ENCODE measurements at places on chromosomes 3 and 15.
A peak's percentile ranks its signal among the peaks of the same experiment; 100 is the strongest.

DNA sequence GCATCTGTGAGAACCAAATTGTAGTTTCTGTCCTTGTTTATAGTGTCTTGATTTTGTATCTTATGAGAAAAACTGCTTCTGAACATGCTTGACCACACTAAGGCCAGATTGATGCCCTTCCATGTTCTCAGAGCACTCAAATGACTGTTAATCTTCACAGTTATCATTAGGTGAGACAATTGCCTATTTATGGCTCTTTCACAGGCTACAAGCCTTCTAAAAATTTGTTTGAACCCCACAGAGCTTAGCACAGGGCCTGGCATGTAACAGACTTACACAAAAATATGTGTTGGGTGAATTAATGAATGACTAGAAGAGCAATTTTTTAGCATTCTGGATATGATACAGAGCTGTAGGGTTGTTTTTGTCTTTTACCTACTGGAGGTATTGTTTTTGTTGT, 43.1 kb downstream of the BTLA start:
- no peak for DNase-seq

DNA sequence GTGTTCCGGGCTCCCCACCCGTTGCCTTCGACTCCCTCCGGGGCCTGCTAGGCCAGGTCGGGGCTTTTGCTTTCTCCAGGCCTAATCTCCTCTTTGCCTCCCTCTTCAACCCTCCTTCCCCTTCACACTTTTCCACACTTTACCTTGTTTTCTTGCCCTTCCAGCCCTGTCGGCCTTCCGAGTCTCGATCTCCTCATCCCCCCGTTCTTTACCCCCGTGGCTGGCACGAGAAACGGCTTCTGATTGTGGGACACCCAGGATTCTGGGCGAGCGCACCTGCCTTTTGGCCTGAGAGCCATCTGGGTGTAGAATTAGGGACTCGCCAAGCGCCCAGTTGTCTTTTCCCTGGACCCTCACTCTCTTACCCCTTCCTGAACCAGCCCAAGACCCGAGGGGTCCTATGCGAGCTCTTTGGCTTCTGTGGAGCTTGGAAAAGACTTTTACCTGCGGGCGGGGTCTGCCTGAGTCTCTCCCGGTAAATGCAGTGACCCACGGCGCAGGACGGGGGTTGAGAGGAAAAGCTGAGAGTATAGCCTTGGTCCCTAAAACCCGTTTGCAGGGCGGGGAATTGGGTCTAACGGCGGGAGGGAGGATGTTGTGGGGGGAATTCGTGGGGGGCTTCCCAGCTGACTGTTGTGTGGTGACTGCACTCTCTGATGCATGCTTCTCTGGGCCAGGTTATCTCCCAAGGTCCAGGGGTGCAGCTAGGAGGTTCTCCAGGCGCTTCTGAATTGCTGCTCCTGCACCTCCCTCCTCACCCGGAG, 5.5 kb upstream of the ONECUT1 start:
- DNase-seq, result no peak

- no peak for DNase-seq
These were observed 380.7 kb downstream of the PLOD2 start for GRCh38 chr3:145780301-145780700.

DNA sequence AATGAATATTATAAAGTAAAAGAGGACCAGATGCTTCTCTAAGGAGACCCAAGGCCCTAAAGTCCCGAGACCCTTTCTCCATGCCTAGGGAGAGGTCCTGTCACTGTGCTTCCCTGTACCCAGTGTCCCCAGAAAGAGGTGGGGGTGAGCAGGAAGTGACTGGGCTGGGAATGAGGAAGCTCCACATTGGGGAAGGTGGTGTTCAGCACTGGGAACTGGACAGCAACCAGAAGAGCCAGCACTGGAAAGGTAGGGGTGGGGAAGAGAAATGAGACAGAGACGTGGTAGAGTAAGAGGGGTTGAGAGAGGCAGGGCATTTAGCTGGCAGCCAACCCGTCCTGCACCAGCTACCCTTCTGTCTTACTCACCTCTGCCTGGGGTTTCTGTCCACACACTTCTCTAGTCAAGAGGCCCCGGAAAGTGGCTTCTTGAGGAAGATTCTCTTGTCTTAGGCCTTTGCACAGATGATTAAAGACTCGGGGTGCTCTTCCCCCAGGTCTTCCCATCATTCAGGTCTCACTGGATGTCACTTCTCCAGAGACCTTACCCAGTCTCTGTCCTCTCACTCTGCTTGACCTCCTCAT, 12.2 kb downstream of the RRP9 start:
- peak; percentile 7 for DNase-seq

DNA sequence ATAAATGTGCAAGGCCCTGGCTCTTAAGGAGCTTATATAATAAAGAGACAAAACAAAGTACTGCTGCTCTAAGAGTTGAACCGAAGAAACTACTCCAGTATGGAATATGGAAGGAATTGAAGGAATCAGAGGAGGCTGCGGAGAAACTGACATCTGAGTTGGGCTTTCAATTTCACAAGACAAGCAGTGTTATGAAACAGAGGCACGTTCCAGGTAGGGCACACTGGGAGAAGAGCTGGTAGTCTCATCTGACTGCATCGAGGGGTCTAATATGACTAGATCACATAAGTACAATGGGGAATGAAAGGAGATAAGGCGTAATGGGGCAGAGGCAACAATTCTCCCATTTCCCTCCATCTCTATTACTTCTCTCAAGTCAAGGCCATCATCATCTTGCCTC, 68.3 kb upstream of the CDAN1 start:
- DNase-seq, result no peak

DNA sequence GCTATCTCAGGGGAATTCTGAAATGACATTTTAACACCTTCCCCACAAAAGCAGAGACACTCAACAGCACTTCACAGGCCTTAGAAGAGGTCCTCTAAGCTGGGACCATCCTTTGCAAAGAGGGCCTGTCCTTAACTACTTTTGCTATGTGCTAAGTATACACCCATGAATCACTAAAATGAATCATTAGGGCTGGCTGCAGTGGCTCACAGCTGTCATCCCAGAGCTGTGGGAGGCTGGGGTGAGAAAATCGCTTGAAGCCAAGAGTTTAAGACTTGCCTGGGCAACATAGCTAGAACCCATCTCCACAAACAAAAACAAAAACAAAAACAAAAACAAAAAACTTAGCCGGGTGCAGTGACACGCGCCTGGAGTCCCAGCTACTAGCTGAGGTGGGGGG, 53.9 kb upstream of the MELTF start:
- peak; percentile 90 for DNase-seq

DNA sequence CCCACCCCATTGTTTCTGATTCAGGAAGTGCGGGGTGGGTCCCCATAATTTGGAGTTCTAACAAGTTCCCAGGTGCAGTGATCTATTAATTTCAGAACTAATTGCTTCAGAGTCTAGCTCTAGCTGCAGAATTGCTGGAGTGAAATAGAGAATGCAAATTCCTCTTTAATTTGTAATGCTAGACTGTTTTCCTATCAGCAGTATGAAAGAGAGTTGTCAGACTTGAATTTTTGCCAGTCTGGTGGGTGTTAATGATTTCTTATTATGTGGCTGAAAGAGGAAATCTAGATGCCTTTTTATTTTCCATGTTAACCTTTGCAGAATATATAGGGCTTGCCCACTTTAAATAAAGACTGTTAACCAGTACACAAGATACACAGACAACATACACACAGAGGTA, 23.7 kb downstream of the APH1B start:
- DNase-seq, result no peak

- no peak for DNase-seq
These were observed 41.0 kb downstream of the SLCO2A1 start for GRCh38 chr3:133988631-133989161.

DNA sequence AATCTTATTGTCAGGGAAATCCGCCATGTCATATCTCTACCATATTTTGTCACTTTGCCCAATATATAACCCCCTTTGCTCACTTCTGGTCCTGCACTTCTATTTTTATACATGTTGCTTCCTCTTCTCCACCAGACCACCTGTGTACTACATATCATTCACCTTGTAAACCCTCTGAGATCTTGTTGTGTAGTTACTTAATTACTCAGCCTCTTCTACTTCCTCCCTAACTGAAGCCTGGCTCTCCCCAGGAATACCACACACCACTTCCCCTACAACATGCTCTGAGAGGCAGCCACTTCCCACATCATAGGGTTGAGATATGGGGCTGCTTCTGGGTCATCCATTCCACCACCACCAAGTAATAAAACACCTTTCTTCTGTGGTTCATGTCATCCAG, 10.0 kb downstream of the HEXA start:
- DNase-seq, result no peak

DNA sequence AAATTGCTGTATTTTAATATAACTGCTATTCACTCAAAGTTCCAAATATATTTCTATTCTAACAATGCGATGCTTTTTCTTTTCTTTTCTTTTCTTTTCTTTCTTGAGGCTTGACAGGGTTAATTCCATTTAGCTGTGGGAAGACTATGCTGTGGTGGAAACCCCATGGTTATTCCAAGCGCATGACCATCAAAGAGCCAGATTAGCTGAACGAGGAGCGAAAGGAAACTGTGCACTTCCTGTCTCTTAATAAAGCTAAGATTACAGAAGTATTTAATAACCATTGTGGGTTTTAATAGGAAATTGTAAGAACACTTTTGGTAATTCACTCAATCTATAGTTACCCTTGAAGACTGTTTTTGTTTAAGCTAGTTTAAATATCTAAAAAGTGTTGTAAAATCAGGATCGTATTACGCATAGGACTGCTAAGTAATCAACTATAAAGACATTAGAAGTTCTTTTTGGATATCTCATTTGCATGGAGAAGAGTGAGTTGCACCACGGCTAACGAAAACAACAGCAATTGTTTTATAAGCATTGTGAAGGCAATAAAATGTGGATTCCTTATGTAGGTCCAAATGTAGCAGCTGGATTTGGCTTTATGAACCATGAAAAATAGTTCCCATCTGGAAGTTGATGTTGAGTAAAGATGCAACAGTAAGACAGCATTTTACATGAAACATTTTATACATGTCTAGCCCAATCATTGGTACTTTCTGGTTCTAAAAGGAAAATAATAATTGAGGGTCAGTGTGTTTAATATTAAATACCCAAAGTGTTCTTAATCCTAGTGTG, 105.4 kb downstream of the ZIC1 start:
- no peak for DNase-seq

DNA sequence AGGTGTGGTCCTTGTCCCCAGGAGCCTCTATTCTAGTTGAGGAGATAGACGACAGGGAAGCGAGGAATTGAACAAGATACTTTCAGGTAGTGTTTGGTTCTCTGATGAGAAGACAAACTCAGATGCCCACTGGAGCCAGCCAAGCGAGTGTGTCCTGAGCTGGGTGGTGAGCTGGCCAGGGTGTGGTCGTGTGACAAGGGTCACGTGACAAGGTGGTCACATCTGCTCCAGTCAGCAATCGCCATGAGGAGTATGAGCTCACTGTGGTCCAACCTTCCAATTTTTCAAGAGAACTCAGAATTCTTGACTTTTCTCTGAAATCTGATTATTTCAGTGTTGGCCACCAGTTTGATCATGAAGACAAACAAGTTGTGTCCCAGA, 39.5 kb downstream of the SLC6A6 start:
- no peak for DNase-seq

DNA sequence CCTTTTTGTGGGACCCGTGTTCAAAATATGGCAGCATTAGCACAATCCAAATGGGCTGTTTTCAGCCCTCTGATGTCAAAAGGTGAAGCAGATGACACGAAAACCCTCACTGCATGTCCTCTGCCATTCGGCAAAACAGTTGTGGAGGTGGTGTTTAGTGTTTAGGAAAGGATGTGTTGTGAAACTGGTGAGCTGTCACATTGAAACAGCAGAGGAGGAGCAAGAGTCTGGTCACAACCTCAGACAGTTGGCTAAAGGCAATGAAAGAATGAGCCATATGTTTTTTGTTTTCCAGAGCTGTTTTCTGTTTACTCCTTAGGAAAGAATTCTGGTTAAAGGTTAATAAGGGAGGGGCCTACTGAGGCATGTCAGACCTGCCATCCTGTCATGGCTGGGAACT, 140.7 kb downstream of the VPS8 start:
- DNase-seq, result peak; percentile 61

GRCh38 chr3:183122257-183122932, 23.1 kb upstream of the MCCC1 start:
- peak; percentile 71 for DNase-seq

- DNase-seq, result peak; percentile 40
These were observed 25.4 kb upstream of the SRP14 start for GRCh38 chr15:40064231-40064894.

DNA sequence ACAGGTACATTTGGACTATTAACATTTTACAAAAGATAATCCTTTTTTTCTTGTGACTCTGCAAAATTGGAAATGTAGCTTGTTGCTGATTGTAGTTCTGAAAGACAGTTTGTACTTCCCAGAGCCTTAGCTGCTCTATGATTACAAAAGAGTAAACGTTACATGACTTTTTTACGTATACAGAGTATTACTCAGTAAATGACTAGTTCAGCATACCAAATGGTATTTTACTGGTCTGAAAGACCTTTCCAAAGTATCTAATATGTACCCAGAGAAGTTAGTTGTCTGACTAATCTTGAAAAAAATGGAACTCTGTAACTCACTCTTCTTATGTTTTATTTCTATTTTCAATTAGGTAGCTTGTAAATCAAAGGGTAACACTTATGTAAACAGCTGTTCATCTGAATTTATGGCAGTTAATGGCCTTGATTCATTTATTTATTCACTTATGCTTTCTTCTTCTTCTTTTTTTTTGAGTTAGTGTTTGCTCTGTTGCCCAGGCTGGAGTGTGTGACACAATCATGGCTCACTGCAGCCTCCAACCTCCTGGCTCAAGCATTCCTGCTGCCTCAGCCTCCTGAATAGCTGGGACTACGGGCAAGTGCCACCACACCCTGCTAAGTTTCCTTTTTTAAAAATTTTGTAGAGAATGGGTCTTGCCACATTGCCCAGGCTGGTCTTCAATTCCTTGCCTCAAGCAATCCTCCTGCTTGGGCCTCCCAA, 151.7 kb downstream of the C3orf38 start:
- DNase-seq, result no peak

DNA sequence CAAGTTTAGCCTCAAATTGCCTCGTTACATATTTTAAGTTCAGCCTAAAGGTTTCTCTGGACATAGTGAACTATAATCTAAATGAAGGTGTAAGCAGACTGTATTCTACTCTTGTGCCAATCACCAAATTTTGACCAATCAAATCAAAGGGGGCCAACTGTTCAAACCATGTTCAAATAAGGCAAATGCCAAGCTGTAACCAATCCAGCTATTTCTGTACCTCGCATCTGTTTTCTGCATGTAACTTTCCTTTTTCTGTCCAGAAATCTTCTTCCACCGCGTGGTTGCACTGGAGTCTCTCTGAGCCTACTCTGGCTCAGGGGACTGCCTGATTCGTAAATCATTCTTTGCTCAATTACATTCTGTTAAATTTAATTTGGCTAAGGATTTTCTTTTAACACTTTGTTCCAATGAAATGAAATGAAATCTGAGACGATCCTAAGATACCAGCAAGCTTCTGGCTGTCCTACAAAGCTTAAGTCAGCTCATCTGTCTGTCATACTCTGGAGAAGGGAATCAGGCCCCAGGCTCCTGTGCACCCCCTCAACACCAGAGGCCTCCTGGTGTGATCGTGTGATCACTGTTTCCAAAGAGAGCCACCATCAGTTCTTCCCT, 53.2 kb upstream of the ZNF148 start:
- DNase-seq, result no peak

GRCh38 chr3:172040078-172040980, 951 bp downstream of the FNDC3B start:
- peak; percentile 81 for DNase-seq
